Kasumi-1 (cell line): ENCODE measurements at places on chromosomes 5 and 9.

- no peak for DNase-seq
These were observed 139.5 kb downstream of the MUSK start for GRCh38 chr9:110807956-110808598.

DNA sequence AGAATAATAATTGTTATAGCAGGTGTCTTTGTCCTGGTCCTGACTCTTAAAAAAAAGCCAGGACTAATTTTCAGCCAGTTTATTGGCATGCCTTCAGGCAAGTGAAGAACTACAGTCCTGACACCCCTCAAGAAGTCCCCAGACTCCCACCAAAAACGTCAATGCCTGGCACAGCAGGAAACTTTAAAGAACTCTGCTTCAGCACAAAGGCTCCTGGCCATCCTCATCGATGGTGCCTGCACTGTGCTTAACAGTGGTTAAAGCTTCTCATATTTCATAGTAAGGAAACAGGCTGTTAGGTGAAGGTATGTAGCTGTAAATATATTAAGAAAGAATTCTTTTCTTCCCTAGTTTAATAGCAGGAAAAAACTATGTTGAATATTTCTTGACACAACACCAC lies 280.1 kb upstream of the PUM3 start:
- no peak for DNase-seq

GRCh38 chr9:18236336-18236735 lies 237.6 kb upstream of the ADAMTSL1 start:
- DNase-seq, result no peak

GRCh38 chr5:134556994-134557393 lies 31.5 kb downstream of the JADE2 start:
- DNase-seq, result no peak

DNA sequence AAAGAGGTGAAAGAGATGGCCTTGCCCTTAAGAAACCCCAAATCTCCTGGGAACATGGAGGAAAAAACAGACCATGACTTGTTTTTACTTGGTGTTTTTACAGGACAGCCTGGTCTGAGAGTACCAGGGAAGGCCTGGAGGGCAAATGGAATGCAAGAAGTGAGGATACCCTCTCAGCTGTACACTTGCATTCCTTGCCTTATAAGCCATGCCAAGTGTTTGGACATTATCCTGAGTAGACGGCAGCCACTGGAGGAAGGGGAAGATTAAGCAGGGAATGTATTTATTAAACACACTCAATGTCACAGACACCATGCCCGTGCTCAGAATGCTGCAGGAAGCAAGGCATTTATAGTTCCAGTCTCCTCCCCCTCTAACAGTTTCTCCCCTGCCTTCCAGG lies 581.4 kb downstream of the CDK5RAP2 start:
- no peak for DNase-seq

DNA sequence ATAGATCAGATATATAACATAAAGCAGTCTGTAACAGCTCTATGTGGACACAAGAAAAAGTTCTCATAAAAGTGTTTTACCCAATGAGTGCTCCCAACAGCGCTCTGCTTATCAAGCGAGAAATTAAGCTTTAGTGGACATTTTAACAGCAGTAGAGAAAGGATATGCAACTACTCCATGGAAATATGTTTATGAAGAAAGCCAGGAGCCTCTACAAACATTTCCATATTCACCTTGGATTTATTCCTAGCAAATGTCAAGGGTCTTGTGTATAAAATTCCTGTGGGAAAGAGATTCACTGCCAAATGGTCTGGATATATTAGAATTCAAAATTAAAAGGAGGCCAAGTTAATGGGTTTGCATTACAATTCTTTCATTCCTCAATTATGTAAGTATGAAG lies 66.5 kb downstream of the DTWD2 start:
- DNase-seq, result no peak

DNA sequence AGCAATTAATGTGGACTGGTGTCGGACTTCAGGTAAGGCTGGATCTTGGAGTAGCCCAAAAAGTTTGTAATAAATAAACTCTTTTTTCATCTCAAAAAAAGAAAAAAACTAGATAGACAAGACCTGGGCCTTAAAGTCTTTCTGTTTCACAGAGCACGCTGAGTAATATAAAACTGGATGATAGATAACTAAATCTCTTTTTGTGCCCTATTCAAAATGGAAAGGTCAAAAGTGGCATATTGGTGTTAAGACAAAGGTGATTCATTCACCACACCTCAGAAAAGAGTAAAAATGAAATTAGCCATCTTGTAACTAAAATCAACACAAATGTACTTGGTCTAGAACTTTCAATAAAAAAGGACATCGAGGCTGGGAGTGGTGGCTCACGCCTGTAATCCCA lies 30.3 kb upstream of the RFK start:
- no peak for DNase-seq

GRCh38 chr9:72524820-72525540 lies 3.6 kb downstream of the TMC1 start:
- no peak for DNase-seq

- DNase-seq, result peak; percentile 89
These were observed 1.1 kb downstream of the JADE2 start for GRCh38 chr5:134526483-134527155.

GRCh38 chr5:33738967-33739366 lies 152.8 kb downstream of the ADAMTS12 start:
- no peak for DNase-seq

GRCh38 chr9:69171049-69171448 lies 3.0 kb upstream of the TJP2 start:
- DNase-seq, result no peak

GRCh38 chr5:62043289-62044280 lies 262.4 kb upstream of the KIF2A start:
- no peak for DNase-seq
